ENCODE measurements at places on chromosomes 3 and 15.
A peak's percentile ranks its signal among the peaks of the same experiment; 100 is the strongest.

- H3K4me1 ChIP-seq: peaks cover 67% of the 10 kb centered on the region
- DNase-seq: no peak
- H3K36me3 ChIP-seq: peaks cover 81% of the 10 kb centered on the region
- peak overlapping the region; percentile 87 for H3K27ac ChIP-seq
- no peaks in the 10 kb centered on the region for H3K27me3 ChIP-seq
- no peak overlapping the region for H3K4me3 ChIP-seq
Observed at GRCh38 chr3:4741404-4742307, 237.6 kb upstream of the BHLHE40 start.

DNA sequence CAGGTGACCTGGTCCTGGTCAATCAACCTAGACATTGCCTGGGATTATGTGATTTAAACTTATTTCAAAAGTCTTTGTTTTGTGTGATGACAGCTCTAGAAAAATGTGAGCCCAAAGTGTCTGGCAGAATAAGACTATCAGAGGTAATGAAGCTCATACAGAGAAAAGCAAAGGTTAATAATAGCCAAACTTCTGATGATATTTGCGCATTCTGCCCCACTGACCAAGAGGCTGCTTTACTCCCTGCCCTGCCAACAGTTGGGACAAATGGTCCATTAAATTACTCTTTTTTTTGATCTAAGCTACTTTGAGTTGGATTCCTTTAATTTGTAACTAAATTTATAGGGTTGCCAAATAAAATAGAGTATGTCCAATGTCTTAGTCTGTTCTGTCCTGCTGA is 911.2 kb downstream of the MCTP2 start:
- H3K4me3 ChIP-seq: no peak overlapping the region
- DNase-seq: no peak
- H3K36me3 ChIP-seq: no peaks in the 10 kb centered on the region
- no peaks in the 10 kb centered on the region for H3K4me1 ChIP-seq

DNA sequence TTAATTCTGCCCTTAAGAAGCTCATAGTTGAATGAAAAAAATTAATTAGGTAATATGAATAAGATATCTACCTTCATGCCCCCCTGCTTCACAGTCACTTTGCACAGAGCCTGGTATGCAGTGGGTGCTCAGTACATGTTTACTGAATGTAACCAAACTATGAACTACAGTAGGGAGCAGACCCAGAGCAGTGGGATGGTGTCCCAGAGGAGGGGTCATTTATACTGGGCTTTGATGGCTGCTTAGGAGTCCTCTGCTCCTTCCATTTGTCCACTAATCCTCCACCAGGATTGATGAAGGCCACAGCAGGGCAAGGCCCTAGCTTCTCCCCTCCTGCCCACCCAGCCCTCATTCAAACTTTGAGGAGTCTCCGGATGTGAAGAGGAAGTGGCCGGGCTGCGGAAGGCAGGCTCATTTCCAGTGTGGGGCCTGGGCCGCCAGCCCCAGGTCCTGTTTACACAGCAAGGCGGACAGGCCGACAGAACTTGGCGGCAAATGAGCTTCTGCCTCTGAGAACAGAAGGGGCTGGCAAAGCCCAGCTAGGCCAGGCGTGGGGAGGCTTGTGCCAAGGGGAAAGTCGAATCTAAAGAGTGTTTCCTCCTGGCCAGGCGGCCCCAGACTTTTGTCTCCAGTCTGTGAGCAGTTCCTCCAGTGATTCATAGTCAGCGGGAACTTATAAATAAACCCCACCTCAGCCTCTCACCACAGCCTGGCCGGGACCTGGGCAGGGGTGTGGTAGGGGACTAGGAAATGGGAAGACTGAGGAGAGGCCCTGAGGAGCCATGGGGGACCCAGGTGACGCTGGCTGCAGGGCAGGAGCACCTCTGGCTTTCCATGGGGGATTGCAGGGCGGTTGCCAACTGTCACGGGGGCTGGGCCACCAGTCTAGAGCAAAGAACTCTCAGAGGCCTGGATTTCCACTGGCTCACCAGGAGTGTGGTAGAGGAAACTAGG is 51.6 kb upstream of the LCTL start:
- H3K4me3 ChIP-seq: no peak overlapping the region
- DNase-seq: no peak
- peaks cover 5% of the 10 kb centered on the region for H3K4me1 ChIP-seq
- H3K36me3 ChIP-seq: no peaks in the 10 kb centered on the region

- H3K4me3 ChIP-seq: peak overlapping the region; percentile 91
- H3K27me3 ChIP-seq: no peaks in the 10 kb centered on the region
- peaks cover 74% of the 10 kb centered on the region for H3K4me1 ChIP-seq
Observed at GRCh38 chr3:16512435-16513140, 911 bp downstream of the RFTN1 start.

- peaks cover 53% of the 10 kb centered on the region for H3K36me3 ChIP-seq
- H3K27me3 ChIP-seq: no peaks in the 10 kb centered on the region
- H3K4me3 ChIP-seq: no peak overlapping the region
- DNase-seq: no peak
Observed at GRCh38 chr3:15010664-15011063, 54.5 kb downstream of the MRPS25 start.

DNA sequence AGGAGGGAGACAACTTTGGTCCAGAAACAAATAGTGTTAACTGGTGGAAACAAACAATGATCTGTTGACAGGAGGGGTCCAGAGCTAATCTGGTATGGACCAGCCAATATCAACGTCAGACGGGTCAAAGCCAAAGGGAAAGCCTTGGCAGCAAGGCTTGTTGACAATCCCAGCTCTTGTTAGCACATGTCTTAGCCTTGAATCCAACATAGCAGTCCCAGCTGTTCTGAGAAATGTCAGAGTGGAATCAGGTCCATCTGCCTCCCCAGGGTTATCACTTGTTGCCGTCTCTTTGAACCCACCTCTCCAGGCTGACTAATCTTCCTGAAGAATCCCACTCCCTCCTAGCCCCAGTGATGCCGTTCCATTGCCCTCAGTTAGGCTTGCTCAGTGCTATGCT is 404.6 kb upstream of the MCTP2 start:
- H3K4me3 ChIP-seq: no peak overlapping the region
- no peak for DNase-seq
- no peaks in the 10 kb centered on the region for H3K4me1 ChIP-seq
- H3K27ac ChIP-seq: no peak overlapping the region
- no peaks in the 10 kb centered on the region for H3K27me3 ChIP-seq

All from activated T-helper 2 cell treated with anti-CD3 and anti-CD28 coated beads, Interferon-gamma antibody, Interleukin-2, Interleukin-4, amounts not matched to agents 10 μg/mL and 5 μg/mL and 100 μg/mL, durations not matched to agents 14 hours and 24 hours and 36 hours (primary cell).